ENCODE measurements at places on chromosomes 5 and 9. TPM values are rescaled to one million over a fixed set of nuclear protein-coding genes. Genes with fewer than 3 reads are reported as not detected.

GABRA1 gene
- not detected for total RNA-seq

GRCh38 chr5:23234197-23234596 is 273.2 kb upstream of the PRDM9 start:
- DNase-seq = no peak

- no peak for DNase-seq
Measured at GRCh38 chr5:175290379-175290778, 153.6 kb downstream of the DRD1 start.

GRCh38 chr5:57341380-57341979 is 141.1 kb downstream of the ACTBL2 start:
- DNase-seq = no peak

SLC22A4 gene
- not detected for total RNA-seq

- DNase-seq = no peak
Measured at GRCh38 chr9:127714020-127714750, 1.3 kb downstream of the PTRH1 start.

DNA sequence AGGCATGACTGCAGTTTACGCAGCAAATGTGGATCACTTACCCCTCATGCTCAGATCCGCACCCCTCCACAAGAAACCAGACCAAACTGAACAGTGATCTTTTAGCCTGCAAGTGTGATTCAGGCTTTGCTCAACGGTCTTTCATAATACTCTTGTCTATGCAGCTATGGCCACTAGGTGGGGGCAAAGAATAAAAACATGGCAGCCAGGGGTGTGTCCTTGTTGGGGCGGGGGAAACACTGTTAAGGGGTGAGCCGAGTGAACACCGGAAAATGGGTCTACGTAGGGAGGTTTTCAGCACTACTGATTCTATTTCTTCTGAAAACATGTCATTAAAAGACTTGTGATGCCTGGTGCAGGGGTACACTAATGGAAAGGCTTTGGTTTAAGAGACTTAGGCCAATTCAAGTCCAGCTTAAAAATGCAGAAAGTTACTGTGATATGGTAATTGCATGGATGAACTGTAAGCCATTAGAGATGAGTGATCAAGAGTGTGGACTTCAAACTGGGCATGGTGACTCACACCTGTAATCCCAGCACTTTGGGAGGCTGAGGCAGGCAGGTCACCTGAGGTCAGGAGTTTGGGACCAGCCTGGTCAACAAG is 49.9 kb upstream of the GPR151 start:
- DNase-seq = peak; percentile 33

IFNB1 gene
- total RNA-seq = not detected

GRCh38 chr9:127116957-127117356 is 5.5 kb downstream of the ANGPTL2 start:
- DNase-seq = peak; percentile 17

ACTBL2 gene
- total RNA-seq = not detected

GRCh38 chr5:169657127-169657526 is 20.1 kb downstream of the DOCK2 start:
- DNase-seq = no peak

CCNI2 gene
- total RNA-seq = 9.2 TPM

NMUR2 gene
- total RNA-seq = not detected

RANBP3L gene
- total RNA-seq = not detected

- no peak for DNase-seq
Measured at GRCh38 chr5:58854441-58854840, 271.6 kb downstream of the RAB3C start.
